ENCODE measurements at places on chromosomes 13 and 19.

GRCh38 chr13:114194853-114195252 lies 15.8 kb downstream of the CFAP97D2 start:
- no peak for DNase-seq

DNA sequence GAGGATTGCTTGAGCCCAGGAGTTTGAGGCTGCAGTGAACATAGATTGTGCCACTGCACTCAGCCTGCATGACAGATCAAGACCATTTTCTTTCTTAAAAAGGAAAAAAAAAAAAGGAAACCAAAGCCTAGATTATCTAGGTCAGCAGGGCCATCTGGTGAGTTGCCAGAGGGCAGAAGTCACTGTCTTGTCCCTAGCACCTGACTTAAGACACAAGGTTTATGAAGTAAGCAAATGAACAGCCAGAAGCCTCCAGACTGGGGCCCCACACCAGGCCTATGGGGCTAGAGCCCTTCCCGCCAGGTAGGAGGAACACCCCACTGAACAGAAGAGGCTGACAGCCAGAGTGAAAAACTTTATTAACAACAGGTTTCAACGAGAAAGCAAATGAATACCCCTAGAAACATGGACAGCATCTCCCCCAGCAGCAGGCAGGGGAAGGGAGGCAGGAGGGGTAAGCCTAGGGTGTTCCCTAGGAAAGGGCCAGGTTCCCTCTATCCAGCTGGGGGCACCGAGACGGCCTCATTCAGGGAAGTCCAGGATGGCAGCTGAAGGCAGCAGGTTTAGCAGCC lies 1.2 kb downstream of the WDR83 start:
- no peak for DNase-seq

GRCh38 chr13:112879283-112879833 lies 89.7 kb upstream of the MCF2L start:
- DNase-seq: no peak

DNA sequence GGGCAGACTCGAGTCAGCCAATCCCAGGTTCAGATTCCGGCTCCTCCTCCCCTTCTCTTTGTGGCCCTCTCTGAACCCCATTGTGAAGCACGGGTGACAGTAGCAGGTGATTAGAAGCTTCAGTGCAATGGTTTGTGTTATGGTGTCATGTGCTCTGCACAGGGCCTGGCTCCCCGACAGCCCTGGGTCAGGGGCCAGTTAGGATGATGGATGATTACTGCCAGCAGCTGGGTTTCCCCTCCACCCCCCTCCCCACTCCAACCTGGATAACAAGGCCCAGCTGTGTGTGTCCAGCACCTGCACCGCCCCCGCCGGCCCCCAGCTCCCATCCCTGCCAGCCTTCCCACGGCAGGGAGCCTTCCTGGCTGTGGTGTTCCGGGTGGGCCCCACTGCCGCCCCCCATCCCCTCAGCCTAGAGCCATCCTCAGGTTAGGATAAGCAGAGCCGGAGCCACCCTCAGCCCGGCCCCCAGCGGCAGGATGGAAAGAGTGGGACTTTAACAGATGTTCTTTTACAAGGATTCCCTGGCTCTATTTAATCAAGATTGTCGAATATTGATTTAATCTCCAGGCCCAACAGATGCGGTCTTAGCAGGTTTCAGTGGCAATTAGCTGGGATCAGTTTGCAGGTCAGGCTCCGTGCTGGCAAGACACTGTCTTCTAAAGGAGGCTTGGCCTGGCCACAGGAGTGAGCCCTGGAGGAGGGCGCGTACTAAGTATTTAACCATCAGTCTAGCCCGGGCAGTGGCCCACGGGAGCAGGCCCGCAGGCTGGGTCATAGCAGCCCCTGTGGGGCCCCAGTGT lies 156.2 kb downstream of the SIPA1L3 start:
- DNase-seq: no peak

DNA sequence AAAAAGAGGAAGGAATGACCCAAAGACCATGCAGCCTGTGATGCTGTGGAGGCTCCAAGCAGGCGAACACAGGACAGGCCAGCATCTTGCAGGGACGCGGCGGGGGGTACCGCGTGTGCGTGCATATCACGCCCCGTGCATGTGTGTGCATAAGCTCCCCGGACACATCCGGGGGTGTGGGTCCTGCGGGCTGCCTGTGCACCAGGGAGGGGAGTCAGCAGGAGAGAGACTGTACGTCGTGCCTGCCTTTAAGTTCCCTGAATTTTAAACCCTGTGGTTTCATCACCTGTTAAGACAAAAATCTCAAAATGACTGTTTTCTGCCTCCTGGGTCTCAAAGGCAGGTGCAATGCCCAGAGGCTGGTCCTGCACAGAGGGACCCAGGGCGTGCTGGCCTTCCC lies 16.6 kb downstream of the ADAT3 start:
- no peak for DNase-seq

DNA sequence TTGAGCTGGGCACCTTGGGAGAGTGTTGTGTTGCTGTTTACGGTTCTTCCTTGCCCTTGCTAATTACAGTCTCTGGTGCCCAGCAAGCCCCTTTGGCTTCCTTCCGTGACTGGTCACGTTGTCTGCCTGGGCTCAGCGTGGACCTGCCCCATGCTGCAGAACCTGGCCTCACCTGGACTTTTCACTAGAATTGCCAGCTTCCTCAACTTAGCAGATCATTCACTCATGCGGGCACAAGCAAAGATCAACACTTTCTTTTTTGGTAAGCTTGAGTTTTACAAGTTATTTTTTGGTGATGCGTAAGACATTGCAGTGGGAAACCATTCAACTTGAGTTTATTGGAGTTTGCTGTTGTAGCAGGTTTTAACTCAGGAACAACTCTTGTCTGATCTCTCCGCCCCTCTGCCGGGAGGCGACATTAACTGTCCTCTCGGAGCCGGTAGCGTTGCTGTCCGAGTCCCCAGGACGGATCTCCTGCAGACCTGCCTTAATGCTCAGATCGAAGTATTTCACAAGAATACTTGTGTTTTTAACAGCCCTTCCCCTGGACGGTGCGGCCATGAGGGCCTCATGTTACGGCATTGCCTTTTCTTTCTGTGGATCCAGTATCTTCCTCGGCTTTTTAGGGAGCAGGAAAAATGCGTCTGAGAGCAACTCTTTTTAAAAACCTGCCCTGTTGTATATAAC lies 15.7 kb upstream of the TEX29 start:
- DNase-seq: no peak

GRCh38 chr13:107104631-107105030 lies 536.7 kb upstream of the ARGLU1 start:
- DNase-seq: no peak

DNA sequence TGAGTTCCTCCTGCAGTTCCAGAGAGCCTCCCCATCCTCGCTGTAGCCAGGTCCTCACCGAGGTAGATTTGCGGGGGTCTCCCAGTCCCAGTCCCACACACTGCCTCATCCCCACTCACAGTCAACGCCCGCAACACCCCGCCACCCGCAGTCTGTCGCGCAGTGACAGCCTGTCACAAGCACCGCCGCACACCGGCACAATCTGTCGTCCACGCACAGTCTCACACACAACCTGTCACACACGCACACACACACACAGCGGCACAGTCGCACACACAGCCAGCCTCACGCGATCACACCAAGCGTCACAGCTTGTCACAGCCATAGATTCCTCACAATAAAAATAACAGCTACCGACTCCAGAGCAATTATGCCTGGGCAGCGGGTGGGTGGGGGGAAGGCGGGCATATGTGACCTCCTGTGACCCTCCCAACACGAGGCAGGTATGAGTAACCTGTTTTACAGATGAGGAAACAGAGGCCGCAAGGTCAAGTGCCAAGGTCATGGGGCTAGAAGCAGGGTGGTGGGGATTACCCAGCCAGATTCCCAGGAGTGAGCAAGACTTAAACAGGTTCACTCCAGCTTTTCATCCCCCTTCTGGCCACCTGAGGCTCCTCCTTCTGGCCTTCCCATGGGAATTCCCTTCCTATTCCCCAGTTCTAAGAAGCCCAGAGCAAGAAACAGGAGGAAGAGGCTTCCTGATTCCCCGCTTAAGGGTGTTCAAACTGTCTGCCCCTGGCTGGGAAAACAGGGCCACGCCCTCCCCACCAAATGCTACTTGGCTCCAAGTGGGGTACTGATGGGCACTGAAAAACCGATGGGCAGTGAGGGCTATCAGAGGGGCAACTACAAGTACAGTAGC lies 13.9 kb downstream of the NFIX start:
- DNase-seq: no peak

DNA sequence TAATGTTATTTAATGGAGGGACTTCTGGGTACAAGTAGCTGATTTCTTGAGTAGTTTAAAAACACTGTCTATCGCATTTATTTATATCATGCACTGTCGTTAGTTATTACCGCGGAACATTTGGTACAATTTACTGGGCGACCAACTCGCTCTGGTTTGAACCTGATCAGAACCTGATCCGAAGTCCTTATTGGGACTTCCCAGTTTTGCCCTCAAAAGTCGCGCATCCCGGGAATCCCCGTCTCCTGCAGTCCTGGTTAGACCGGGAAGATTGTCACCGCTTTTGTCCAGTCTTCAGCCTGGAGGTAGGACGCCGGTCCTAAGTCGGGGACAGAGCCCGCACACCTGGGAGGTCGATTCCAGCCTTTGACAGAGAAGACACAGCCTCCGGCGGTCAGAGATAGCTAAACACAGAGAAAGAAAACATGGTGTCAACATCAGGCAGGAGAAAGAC lies 694 bp downstream of the CLN5 start:
- no peak for DNase-seq

- no peak for DNase-seq
Measured at GRCh38 chr19:17757125-17757524, 5.8 kb downstream of the FCHO1 start.

GRCh38 chr19:7104747-7105447 lies 35.4 kb downstream of the ZNF557 start:
- no peak for DNase-seq

DNA sequence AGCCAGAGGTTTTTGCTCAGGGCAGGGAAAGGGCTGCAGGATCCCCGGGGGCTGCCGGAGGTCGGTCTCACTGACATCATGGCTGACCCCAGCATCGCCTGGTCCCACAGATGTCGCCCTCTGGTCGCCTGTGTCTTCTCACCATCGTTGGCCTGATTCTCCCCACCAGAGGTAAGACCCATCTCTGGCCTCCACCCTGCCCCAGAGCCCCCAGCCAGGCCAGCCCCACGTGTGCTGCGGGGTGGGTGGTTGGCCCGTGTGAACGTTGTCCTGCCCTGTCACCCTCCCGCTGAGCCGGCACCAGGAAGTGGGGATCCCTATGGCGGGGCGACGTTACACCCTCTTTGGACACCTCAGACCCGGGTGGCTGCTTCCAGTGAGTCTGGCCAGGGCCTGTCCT lies 906 bp downstream of the FXYD5 start:
- DNase-seq: no peak

- DNase-seq: no peak
Measured at GRCh38 chr19:10421240-10422045, 1.1 kb downstream of the PDE4A start.

DNA sequence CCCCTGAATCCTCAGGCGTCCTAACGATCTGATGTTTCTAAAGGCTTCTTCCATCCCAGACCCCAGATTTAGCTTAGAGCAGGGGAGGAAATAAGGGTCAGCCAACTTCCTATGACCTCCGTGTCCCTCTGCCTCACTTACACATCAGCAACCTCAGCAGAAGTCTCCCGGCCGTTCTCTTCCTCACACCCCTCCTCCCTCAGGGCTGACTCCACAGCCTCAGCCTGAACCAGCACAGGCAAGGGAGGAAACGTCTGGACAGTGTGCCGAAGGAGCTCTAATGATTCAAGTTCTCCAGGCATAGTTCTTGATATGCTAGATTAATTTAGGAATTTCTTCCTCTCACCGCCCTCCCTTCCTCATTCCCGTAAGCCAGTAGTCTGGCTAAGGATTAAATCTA lies 121.4 kb downstream of the NUFIP1 start:
- DNase-seq: no peak

DNA sequence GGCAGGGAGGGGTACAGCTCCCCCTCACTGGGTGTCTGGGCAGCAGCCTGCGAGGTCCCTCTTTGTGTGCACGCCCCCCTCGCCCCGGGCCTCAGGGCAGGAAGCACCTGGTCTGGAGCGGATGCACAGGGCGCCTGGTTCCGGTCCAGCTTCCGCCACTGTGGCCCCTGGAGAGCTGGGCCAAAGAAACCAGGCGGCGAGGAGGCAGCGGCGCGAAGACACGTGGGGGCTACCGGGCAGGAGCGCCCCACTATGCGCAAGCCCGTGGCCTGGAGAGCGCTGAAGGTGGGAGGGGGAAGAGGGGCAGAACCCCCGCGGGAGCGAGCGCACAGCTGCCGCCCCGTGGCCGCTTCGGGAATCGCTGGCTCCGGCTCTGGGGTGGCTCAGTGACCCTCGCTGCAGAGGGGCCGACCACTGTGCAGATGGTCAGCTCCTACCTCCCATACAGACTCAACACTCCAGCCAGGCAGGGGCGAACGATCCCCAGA lies 1.7 kb upstream of the LYL1 start:
- DNase-seq: peak; percentile 53

DNA sequence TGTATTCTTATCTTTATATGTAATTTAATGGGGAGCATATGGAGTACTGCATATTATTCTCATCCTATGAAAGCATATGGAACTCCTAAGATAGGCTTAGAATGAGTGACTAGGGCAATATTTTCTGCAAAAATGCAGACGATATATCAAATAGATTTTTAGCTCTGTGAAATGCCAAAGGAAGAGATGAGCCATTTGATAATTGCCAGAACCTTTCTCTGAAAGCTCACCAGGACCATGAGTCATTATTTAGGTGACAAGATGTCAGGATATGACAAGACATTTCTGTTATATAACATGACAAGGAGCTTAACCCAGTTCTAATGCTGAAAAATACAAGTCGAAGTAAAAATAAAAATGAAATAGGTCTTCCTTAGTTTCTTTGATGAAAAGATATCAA lies 145.0 kb downstream of the SLITRK6 start:
- no peak for DNase-seq

GRCh38 chr13:109990296-109990695 lies 203.9 kb upstream of the IRS2 start:
- DNase-seq: no peak

DNA sequence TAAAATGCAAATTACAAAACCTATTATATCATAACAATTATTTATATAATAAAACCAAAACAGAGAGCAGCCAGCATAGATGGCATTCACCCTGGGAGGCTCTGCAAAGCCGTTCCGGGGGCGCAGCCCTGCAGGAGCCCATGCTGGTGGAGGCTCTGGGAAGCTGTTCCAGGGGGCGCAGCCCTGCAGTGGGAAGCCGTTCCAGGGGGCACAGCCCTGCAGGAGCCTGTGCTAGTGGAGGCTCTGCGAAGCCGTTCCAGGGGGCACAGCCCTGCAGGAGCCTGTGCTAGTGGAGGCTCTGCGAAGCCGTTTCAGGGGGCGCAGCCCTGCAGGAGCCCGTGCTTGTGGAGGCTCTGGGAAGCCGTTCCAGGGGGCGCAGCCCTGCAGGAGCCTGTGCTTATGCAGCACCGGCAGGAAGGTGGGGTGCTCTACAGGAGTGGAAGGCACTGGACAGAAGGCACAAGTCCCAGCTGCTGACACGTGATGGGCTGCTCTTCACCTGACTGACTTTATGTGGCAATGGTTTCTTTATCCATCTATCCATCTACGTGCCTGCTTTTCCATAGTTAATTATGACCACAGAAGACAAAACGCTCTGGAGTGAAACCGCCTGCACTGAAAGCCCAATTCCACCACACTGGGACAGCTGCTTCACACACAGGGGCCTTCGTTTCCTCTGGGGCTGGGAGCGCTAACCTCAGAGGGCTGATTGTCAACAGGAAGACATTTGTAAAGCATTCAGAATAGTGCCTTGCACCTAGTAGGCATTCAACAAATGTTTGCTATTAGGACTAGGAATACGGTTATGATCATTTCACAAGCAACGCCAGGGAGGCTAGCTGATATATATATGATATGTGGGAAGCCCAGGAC lies 23.7 kb downstream of the PCID2 start:
- no peak for DNase-seq

Measured in stimulated activated CD8-positive, alpha-beta memory T cell treated with anti-CD3 and anti-CD28 coated beads, Interleukin-7, amount 100 ng/mL, for 1 hour (primary cell).